ENCODE measurements at places on chromosomes 7 and 10. TPM values are rescaled to one million over a fixed set of nuclear protein-coding genes. Genes with fewer than 3 reads are reported as not detected.

The CISD1 gene
- 19.8 TPM for total RNA-seq

The PKD2L1 gene
- not detected for total RNA-seq

The IMPDH1 gene
- 42.5 TPM for total RNA-seq

The NRP1 gene
- 6.5 TPM for total RNA-seq

The UPF2 gene
- 9.2 TPM for total RNA-seq

The CYP2C19 gene
- total RNA-seq = not detected

The GPR141 gene
- total RNA-seq = not detected

The SP4 gene
- 4.8 TPM for total RNA-seq

The PTF1A gene
- total RNA-seq = not detected

The ENKUR gene
- 0.20 TPM for total RNA-seq

The RARRES2 gene
- total RNA-seq = 2.8 TPM

The NPSR1 gene
- not detected for total RNA-seq

The SCRN1 gene
- total RNA-seq = 64.1 TPM

The AQP1 gene
- 1.7 TPM for total RNA-seq

The MAGI2 gene
- 0.44 TPM for total RNA-seq

The RBM20 gene
- total RNA-seq = 2.0 TPM

The CH25H gene
- 4.4 TPM for total RNA-seq

The UNCX gene
- not detected for total RNA-seq

The ST8SIA6 gene
- 0.87 TPM for total RNA-seq

The ARHGAP22 gene
- 1.4 TPM for total RNA-seq

The RADIL gene
- 2.0 TPM for total RNA-seq

The TAF5 gene
- total RNA-seq = 3.1 TPM

The ADAM8 gene
- total RNA-seq = 0.40 TPM

The HSPA14 gene
- 10.0 TPM for total RNA-seq

The METTL27 gene
- total RNA-seq = 0.99 TPM

The VWDE gene
- total RNA-seq = under 0.01 TPM

The FAM241B gene
- total RNA-seq = 0.20 TPM

The NCF1 gene
- not detected for total RNA-seq

The EBF3 gene
- total RNA-seq = under 0.01 TPM

The CFAP70 gene
- total RNA-seq = under 0.01 TPM

The CDC14C gene
- not detected for total RNA-seq

The CTNNA3 gene
- total RNA-seq = not detected

The FAM131B gene
- 0.22 TPM for total RNA-seq

The PCLO gene
- total RNA-seq = 0.87 TPM

The IKZF1 gene
- total RNA-seq = under 0.01 TPM

The AKR1D1 gene
- not detected for total RNA-seq

The LBX1 gene
- total RNA-seq = not detected

The FKBP9 gene
- total RNA-seq = 111 TPM

The ABHD11 gene
- total RNA-seq = 7.2 TPM

The AOAH gene
- not detected for total RNA-seq

The SHH gene
- total RNA-seq = under 0.01 TPM

The PRTFDC1 gene
- total RNA-seq = 7.6 TPM

The ACSL5 gene
- 56.2 TPM for total RNA-seq

The EMX2 gene
- not detected for total RNA-seq

The GNG11 gene
- total RNA-seq = 479 TPM

The LRRD1 gene
- under 0.01 TPM for total RNA-seq

The ANKRD30A gene
- total RNA-seq = not detected

The HOXA4 gene
- 0.22 TPM for total RNA-seq

The VAX1 gene
- not detected for total RNA-seq

The HSPA12A gene
- total RNA-seq = 0.44 TPM
